ENCODE measurements at places on chromosomes 3 and 15. TPM values are rescaled to one million over a fixed set of nuclear protein-coding genes. Genes with fewer than 3 reads are reported as not detected.

Gene ABHD14A
- 3.1 TPM for total RNA-seq

Gene LHFPL4
- not detected for total RNA-seq

Gene SLC2A2
- total RNA-seq = not detected

Gene TTLL3
- 5.8 TPM for total RNA-seq

Gene MLF1
- 5.2 TPM for total RNA-seq

Gene TP53BP1
- 64.5 TPM for total RNA-seq

Gene TMEM207
- total RNA-seq = not detected

Gene RASGRP1
- total RNA-seq = 1.9 TPM

GRCh38 chr3:134064081-134064480, 34.4 kb upstream of the SLCO2A1 start:
- DNase-seq = no peak

DNA sequence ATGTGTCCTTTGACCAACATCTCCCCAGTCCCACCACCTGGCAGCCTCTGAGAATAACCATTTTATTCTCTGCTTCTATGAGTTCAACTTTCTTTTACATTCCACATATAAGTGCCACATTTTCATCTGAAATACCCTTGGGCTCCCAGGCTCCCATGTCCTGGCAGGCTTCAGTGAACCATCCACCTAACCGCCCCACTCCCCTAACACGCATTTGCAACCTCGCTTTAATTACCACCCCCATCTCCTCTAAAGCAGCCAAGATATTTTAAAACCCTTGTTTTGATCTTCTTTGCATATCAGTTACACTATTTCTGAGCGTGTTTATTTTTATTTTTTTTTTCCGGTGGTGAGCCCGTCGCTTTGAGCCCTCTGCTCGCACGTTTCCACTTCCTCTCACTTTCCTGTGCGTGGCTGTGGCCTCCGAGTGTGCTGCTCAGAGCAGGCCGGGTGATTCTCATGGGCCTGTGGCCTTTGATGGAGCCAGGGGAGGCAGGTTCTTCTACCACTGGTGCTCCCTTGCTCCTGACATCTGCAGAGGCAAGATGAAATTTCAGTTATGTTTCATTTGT, 195.4 kb upstream of the LPP start:
- DNase-seq = no peak

GRCh38 chr3:168583977-168584376, 488.3 kb upstream of the GOLIM4 start:
- peak; percentile 1 for DNase-seq

GRCh38 chr15:32830241-32830640, 112.4 kb downstream of the GREM1 start:
- DNase-seq = no peak

GRCh38 chr3:170258105-170258487, 35.9 kb downstream of the PRKCI start:
- DNase-seq = no peak

GRCh38 chr15:78358102-78358870, 18.1 kb downstream of the CRABP1 start:
- no peak for DNase-seq

GRCh38 chr3:24119321-24119751, 174.2 kb downstream of the NR1D2 start:
- DNase-seq = peak; percentile 67

DNA sequence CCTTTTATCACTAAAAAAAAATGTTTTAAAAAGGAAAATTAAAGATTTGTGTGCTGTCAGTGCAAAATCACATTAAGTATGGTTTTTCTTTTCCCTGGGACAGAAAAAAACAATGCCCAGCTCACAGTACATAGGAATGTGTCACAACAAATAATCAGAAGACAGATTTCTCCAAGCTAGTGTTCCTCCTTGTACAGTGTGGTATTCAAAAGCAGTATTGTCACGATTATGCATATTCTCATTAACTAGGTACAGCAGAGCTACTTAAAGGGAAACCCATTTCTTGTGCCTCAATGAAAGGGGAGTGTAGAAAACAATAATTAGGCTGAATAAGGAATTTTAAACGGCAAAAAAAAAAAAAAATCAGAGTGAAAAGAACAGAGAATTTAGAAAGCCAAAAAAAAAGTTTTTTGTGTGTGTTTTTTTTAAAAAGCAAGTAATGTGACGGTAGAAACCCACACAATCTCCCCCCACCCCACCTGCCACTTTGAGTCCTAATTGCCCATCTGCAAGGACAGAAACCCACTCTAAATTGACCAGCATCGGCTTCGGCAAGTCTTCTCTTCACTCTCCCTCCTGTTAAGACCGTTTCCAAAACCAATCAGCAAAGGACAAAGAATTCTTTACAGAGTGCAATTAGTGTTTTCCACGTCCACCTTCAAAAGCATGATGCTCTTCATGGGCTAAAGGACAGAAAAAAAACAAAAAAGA, 41.0 kb downstream of the EIF4E3 start:
- no peak for DNase-seq

DNA sequence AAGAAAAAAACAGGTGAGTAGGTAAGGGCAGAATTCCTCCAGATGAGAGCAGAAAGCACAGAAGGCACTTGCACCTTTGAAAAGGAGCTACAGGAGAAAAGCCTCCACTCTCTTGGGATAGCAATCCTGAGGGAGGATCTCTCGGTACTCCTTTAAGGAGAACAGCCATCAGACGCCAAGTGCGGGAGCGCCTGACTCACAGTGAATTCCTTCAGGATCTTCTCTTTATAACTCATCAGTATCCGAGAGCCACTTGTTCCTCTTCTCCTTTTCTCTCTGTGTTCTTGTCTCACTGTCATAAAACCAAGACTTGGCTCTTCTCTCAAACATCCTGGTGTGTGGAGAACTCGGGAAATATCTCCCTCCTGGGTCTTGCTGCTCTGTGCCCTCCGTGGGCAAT, 10.1 kb upstream of the GOLGA8J start:
- DNase-seq = no peak

- no peak for DNase-seq
Observed at GRCh38 chr3:17508180-17508752, 234.2 kb downstream of the TBC1D5 start.

- no peak for DNase-seq
Observed at GRCh38 chr3:39748002-39748401, 61.4 kb upstream of the MYRIP start.

- DNase-seq = peak; percentile 68
Observed at GRCh38 chr3:61841111-61841845, 279.9 kb downstream of the PTPRG start.

GRCh38 chr3:48222616-48223513, at the start of gene CAMP:
Gene CAMP, plus strand, starts transcription at chr3:48223495. Its CDS starts 17 bp downstream, at chr3:48223512.
- peak; percentile 30 for DNase-seq

DNA sequence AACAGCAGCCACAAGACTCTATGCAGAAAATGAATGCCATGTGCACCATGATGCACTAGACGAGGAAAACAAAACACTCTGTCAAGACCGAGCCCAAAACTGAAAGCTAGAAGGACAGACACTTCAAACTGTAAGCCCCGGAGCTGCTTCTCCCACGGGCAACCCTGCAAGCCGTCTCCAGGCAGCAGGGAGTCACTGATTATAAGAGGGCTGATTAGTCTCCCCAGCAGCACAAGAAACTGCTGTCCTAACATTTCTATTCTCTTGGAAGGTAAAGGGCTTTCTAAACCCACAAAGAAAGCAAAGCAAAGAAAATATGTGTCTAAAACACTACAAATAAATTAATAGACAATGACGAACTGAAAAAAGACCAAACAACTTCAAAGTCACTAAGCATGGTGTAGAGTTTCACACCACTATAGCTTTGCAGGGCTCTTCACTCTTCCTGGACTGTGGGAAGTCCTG, 15.5 kb downstream of the TBC1D2B start:
- peak; percentile 53 for DNase-seq

DNA sequence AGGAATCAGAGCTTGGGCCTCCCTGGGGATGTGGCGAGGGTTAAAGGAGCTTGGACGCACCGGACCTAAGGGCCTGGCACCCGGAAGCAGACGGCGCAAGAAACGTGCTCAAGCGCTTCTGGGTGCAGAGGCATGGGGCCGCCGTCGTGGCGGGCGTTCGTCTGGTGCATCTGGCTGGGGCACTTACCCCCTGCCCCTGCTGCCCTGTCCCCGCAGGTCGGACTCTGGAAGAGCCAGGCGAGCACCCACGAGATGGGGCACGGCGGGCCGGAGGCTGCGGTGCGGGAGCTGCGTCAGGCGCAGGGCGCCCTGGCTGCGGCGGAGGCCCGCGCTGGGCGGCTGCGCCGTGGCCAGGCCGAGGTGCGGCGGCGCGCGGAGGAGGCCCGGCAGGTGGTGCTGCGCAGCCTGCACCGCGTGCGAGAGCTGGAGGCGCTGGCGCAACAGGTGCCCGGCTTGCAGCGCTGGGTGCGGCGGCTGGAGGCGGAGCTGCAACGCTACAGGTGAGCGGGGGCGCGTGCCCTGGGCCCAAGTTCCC, 2.5 kb downstream of the EFCC1 start:
- no peak for DNase-seq

GRCh38 chr15:42157981-42158765, 1.7 kb upstream of the PLA2G4F start:
- DNase-seq = peak; percentile 80

- no peak for DNase-seq
Observed at GRCh38 chr15:75237316-75237982, 20.7 kb upstream of the GOLGA6C start.

DNA sequence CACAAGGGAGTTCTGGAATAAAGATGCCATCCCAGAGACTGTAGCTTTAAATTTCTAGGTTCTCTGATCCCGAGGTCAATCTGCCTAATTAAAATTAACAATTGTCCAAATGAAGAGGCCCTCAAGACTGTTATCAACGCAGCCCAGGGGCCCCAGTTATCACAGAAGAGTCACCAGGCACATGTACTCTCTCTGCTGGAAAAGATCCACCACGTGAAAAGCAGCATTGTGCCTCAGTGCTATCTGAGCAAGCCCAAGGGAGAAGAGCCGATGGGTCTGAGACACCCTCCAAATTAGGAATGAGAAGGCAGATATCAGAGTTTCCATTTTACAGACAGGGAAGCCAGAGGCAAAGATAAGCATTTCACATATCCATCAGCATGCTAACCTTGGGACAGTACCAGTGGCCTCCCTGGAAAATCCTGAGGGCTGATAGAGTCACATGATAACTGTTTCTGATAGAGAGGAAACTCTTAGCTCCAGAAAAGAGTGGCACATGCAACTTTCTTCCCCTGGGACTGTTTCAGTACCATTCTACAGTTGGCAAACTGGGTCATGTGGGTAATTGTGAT, 55.5 kb downstream of the ITGB5 start:
- DNase-seq = no peak

All from IMR-90 (cell line).